HEK293T (cell line): ENCODE measurements at places on chromosomes 2 and 18.

DNA sequence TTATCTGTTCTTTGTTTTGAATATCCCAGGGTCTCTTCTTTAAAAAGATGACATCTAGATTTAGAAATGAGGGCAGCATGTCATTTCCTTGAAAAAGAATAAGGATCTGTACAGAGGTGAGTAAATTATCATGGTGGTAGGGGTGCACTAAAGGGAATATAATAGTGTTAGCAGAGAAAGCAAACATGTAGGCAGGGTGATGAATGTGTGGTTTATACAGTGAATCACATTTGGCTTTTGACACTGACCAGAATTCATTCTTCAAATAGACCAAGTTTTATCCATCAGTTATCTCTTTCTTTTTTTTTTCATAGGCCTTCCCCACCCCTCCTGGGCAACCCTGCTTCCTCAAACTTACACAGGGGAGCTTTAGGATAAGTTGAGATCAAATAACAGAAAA, 184.5 kb upstream of the LRP1B start:
- no peak for DNase-seq

DNA sequence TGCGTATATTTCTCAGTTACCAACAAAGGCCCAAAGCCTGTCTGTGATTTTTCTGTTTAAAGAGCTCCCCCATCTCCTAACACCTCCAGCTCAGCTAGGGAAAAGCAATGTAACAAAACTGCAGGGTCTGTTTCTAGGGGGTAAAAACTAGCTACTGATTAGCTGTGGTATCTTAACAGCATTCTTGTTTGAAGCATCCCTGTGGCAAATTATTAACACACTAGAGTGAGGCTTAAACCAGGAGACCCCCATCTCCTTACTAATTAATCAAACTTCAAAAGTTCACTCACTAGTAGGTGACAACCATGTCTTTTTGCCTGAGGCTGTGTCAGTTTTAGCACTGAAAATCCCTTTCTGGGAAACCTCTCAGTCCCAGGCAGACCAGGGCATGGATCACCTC, 186.2 kb upstream of the PARD3B start:
- DNase-seq: no peak

GRCh38 chr18:41905786-41906527, 49.1 kb upstream of the PIK3C3 start:
- no peak for DNase-seq

DNA sequence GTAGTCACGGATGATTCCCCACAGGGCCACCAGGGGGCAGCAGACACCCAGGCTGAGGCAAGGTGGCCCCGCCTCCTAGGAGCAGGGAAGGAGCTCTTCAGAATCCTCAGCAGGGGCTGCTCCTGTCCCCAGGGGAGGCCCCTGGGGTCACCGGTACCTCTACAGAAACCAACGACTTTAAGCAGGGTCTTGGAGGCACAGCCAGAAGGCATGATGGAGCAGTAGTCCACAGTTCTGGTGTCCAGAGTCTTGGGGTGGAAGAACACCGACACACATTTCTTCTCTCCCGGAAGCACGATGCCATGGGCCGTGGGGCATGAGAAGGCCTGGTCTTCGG, 11.5 kb downstream of the CFAP65 start:
- peak; percentile 89 for DNase-seq

DNA sequence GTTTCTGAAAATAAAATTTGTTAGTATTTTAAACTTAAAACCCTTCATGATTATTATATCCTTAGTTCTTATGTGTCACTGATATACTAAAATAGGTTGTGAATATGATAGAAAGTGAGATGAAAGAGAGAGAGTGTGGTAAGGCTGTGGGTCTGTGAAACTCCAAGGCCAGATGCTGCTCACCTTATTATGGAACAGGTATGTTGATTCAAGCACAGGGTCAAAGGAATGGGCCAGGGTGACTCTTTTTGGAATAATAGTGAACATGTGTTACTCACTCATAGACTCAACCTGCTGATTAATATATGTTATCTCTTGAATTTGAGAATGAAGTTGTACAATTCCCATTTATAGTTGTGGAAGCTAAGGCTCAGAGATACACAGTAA, 70.7 kb upstream of the FN1 start:
- DNase-seq: no peak

- DNase-seq: no peak
Measured at GRCh38 chr2:234761910-234762309, 189.9 kb upstream of the SH3BP4 start.

DNA sequence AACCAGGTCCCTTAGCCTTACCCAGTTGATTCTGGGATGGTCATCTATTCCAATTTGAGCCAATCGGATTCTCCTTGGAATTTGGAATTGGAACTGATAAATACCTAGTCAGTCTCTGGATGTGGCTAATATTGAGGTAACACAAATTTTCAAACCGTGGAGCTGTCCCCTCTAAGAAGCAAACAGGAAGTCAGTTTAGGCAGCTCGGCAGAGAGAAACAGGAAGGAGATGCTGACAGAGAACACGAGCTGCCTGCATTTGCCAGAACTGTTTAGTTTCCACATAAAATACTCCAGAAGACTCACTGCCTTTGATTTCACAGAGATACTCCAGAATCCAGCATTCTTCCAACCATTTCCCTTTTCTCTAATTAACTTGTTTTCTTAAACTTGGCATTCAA, 1024.9 kb downstream of the BCL11A start:
- DNase-seq: no peak

- DNase-seq: no peak
Measured at GRCh38 chr18:2564373-2564772, 6.9 kb downstream of the METTL4 start.

DNA sequence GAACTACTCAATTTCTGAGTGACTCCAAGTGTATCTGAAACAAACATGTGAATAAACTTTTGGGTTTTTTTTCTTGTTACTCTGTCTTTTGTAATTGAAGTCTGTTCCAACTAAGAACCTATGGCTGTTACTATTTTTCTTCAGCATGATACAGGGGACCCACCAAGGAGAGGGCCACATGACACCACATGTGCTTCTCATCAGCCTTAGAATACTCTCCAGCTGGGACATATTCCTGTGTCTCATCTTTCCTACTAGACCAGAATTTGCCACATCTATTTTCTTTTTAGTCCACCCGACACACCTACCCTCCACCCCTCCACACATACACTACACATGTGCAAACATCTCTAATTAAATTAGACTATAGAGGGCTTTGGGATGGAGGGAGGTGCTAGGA, 191.7 kb upstream of the NDUFV2 start:
- DNase-seq: no peak

DNA sequence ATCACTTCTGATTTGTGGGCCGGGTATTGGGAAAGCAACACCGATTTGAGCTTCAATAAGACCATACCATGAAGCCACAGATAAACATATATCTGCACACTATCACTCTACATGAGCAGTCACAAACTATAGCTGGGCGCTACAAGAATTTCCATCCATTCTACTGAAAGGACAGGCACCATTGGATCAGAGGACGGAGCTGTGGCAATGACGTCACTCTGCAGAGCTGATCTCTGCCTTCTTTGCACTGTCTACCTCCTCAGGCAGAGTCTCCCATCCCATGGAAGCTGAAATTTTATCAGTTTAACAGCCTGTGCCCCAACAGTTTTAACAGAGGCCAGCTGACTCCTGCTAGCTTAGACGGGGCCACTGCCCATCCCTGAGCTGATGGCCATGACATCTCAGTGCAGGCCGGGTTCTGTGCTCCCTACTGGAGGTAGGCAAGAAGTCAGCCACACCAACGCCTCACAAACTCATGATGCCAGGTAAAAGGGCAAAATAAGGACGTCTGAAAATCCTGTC, 389.6 kb upstream of the SALL3 start:
- no peak for DNase-seq

- DNase-seq: no peak
Measured at GRCh38 chr2:50225021-50225928, 806.7 kb downstream of the NRXN1 start.

- no peak for DNase-seq
Measured at GRCh38 chr2:71611247-71611646, 157.9 kb downstream of the DYSF start.

- DNase-seq: no peak
Measured at GRCh38 chr18:47915229-47915628, 15.2 kb downstream of the SMAD2 start.

DNA sequence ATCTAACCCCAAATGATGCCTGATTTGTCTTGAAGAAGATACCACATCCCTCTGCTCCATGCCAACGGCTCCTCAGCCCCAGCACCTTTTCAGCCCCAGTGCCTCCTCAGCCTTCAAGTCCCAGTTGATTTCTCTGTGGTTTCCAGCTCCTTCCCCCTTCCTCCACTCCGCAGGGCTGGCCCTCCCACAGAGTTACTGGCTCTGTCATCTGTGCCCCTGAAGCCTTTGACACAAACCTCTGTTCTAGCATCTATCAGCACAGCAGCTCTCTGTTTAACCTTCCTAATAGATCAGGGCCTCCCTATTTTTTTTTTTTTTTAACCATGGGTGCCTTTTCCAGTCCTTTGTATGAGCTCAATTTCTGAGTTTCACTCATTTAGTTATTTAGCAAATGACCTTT, 201.3 kb upstream of the CXCR4 start:
- DNase-seq: no peak

- DNase-seq: no peak
Measured at GRCh38 chr2:1661891-1662605, 82.3 kb downstream of the PXDN start.

- DNase-seq: no peak
Measured at GRCh38 chr18:50619861-50620275, 60.0 kb downstream of the MAPK4 start.

DNA sequence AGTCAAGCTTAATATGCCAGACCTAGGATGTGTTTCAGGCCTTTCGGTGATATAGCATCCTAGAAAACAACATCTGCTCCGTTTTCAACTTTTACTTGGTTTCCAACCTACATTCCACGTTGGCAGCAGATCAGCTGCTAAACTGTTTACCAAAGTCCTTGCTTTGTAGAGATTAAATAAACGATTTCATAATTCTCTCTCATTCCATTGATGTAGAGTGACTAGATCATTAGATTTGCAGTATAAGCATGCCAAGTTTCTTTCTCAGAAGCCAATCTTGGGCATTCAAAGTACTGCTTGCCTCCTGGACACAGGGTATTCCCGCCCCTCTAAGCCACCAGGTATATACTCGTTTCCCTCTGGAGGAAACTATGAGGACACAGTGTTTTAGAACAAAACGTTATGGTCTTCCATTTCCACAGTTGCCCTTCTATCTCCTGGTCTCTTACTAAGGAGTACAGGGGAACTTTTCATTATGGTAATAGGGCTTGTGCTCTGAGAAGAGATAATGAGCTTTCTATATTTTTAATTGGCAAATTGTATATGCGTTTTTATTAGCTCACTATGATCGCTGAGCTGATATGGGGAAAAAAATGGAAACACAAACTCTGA, 10.5 kb upstream of the INSIG2 start:
- DNase-seq: no peak

DNA sequence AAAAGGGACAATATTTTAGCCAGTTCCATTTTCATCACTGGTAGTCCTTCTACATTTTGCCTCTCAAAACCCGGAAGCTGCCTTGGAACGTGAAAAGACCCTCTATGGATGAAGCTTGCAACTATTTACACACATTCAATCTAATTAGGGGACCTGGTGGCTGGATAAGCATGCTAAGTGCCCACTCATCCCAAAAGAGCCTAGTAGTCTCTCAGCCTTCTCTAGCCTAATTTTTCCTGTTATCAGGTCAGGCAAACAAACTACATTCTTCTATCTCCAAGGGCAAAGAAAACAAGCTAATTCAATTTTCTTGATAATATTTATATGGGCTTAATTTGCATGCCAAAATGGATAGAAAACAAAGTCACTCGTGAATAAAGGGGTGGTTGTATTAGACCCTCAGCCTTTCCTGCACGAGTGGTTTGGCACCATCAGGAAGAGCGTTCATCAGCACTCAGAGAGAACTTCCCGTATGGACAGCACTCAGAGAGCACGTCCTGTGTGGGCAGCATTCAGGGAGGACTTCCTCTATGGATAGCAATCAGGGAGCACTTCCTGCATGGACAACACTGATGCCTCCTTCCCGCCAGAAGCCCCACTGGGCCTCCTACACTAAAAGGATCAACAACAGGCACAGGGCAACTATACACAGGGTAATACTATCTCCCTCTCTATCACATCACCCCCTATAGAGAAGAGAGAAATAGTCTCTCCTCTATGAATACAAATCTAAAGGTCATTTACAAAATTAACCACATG, 122.2 kb downstream of the RBMS1 start:
- peak; percentile 25 for DNase-seq

DNA sequence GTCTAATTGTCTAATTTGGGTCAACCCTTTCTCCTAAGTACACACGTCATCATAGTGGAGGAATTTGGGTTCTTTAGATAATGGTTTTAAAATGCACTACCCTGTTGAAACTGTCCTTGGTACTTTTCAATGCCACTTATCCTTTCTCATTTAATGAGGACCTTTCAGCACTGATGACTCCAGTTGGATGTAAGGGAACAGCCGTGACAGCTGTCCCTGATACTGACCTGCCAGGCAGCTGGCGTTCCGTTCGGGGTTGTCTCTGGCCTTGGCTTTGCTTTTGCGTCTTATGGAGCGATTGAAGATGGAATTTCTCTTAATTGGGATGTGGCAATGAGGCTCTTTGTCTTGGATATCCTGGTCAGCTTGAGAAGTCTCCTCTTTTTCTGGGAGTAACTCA, 38.7 kb downstream of the NGEF start:
- DNase-seq: no peak

DNA sequence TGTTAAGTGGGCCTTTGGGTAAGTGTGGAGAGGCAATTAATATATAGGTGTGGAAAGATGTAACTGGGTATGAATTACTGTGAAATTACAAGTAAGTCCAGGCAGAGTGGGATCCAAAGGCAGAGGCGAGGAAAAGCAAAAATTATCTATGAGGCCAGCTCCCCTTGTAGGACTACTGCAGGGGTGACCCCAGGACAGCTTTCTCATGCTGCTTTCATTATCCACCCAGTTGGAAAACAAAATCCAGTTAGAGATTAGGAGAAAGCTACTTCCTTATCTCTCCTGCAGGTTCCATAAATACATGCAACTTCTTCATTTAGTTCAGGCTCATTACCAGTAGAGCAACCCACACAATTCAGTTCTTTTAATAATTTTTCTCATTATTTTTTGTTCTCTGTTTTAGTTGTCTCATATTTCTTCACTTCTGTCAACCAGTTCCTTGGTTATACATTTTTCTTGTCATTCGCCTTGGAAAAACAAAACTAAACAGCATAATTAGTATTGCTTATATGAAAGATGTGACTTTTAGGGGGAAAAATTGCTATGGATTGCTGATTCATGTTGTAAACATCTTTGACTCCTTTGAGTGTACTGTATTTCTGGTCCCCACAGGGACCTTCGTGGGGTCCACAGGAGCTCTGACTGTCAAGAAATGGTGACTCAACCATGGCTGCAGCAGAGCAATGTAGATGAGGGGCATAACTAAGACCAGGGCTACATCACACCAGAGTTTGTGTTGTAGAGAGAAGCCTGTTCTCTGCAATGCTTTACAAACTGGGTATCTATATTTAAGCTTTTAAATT, 110.4 kb upstream of the PARD3B start:
- no peak for DNase-seq

- no peak for DNase-seq
Measured at GRCh38 chr18:3148930-3149535, 70.7 kb downstream of the MYOM1 start.

- no peak for DNase-seq
Measured at GRCh38 chr2:240507060-240507777, 50.6 kb downstream of the ANKMY1 start.

- no peak for DNase-seq
Measured at GRCh38 chr2:102424754-102425153, 1.8 kb downstream of the IL18RAP start.

- no peak for DNase-seq
Measured at GRCh38 chr2:10623776-10624175, 66.0 kb downstream of the NOL10 start.

GRCh38 chr2:200129721-200130462, 174.5 kb downstream of the MAIP1 start:
- DNase-seq: no peak
